GM04503 (cell line): ENCODE measurements at places on chromosomes 13 and 19.

GRCh38 chr13:99545979-99546378 is 44.7 kb downstream of the TM9SF2 start:
- DNase-seq = no peak

- no peak for DNase-seq
These were observed 399.0 kb downstream of the PCDH9 start for GRCh38 chr13:66830940-66831716.

- no peak for DNase-seq
These were observed 1968.9 kb downstream of the PCDH9 start for GRCh38 chr13:65260946-65261891.

DNA sequence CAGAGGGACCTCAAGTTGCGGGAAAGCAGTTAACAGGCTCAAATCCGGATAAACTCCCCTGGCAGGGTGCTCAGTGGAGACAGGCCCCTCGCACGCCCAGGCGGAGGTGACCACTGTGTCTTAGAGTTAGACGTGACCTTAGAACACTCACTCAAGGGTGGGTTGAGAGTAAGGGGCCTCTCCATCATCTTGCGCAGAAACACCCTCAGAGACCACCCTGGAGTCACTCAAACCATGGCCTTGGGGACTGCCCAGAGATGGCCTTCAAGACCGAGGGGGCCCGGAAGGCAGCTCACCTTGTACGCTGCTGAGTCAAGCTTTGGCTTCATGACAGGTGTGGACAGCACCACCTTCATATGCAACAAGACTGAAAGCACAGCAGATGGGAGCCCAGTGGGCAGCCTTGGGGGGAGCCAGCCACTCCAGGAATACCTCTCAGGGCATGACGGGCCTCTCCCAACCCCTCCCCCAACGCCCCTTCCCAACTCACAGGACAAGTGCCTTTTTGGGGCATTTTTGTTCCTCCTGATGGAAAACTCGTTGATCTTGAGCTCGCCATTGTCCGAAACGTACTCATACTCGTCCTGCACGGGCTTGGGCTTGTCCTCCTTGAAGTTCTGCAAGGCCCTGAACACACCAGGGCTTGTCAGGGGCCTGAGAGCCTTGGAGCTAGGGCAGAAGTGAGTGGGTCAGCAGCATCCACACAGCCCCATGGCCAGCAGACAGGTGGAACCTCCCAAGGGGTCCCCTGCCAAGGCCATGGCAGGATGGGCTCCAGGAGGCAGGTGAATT is 229.2 kb downstream of the TUBA3C start:
- no peak for DNase-seq
